ENCODE measurements at places on chromosomes 16 and 17.

DNA sequence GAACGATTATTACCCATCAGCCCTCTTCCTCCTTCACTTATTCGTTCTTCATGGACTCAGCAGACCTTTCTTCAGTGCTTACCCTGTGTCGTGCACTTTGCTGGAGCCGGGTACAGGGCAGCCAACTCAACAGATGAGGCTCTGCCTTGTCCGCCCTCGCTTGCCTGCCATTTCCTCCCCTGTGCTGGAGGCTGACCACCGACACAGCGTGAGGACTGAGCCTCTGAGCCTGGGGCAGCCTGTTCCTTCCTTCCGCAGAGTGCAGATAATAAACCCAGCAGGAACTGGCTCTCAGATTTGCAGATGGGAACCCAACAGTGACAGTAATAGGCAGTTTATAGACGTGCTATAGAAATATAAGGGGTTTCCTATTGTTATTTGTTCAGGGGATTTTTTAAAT is 7.0 kb upstream of the SLC39A11 start:
- no peak for DNase-seq

DNA sequence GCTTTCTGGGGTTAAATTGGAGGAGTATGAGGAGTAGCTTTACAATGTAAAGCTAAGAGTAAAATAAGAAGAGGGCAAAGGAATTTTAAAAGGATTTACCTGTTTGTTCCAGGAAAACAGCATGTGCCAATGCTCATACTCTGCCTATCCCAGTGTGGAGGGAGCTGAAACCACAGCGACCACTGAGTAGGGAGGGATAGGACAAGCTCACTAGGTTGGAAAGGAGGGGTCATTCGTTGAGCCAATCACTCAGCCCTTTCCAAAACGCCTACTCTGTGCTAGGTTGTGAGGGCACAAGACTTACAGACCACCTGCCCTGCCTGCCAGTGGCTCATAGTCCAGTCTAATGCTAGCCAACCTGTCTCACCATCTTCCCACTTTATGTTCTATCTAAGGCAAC is 1.1 kb upstream of the DNAJC7 start:
- DNase-seq, result no peak

DNA sequence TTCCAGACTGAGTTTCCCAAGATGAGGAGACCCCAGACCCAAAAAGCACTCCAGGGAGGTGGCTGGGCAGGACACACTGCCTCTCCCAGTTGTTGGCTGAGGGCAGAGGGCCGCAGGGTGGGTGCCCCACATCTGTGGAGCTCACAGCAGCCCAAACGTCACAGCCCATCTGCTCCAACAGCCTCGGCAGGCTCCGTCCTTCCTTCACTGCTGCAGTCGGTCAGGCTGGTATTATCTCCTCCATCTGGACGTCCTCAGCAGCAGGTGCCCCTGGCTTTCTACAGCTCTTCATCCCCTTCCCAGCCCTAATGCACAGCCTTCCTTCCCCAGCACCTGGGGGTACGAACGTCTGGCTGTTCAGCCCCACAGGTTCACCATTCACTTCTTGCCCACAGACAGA is 55.2 kb downstream of the PRMT7 start:
- no peak for DNase-seq

GRCh38 chr16:19939553-19939952 is 54.9 kb upstream of the GPRC5B start:
- DNase-seq, result no peak

DNA sequence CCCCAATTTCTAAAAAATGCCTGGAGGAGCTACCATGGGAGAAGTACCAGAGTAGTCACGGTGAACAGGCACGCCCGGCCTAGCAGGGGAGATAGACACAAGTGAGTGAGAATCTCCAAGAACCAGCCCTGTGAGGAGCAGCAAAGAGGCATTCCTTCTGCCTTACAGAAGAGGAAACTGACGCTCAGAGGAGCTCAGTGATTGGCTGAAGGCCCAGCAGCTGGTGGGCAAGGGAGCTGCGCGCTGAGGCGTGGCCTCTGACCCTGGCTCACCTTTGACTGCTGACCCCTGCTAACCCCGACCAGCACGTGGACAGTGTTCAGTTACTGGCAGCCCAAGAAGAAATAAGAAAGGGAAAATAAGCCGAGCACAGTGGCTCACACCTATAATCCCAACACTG is 1.8 kb downstream of the C16orf96 start:
- DNase-seq, result no peak

DNA sequence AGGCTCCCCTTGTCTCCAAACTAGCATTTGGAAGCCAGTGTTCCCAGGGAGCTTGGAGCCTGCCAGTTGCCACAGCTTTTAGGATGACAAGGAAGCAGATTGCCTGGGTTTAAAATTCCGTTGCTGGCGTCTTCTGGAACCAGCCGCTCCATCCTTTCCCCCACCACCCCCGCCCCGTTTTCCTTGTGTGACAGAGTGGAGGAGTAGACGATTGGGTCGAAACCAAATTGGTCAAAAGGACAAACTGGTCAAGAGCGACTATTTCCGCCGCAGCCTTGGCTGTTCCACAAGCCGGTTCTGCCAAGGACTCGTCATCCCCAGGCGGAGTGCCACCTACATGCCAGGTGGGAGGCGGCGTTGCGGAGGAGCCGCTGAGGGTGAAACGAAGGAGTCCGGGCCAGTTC is 91.1 kb downstream of the RPA1 start:
- DNase-seq, result no peak

GRCh38 chr17:67015001-67015400 is 29.4 kb upstream of the CACNG1 start:
- no peak for DNase-seq

- DNase-seq, result peak; percentile 96
Measured at GRCh38 chr17:1460233-1460632, 4.2 kb upstream of the CRK start.

DNA sequence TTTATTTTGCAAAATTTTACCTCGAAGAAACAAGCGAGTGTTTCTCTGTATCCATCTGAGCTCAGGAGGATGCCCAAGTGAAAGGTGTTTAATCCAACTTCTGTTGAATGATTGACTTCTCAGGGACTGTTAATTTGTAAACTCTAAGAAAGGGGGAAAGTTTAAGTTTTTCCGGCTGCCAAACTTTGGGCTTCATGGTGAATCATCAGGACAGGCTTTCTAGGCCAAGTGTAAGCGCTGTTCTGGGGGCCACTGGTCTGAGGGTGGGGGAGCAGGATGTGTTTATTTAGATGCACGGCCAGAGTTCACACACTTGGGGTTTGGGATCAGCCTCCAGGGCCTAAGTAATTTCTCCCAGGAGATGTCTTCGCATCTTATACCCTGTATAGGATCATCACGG is 110.4 kb downstream of the PITPNC1 start:
- DNase-seq, result no peak

GRCh38 chr17:69669441-69670178 is 255.1 kb downstream of the MAP2K6 start:
- no peak for DNase-seq

DNA sequence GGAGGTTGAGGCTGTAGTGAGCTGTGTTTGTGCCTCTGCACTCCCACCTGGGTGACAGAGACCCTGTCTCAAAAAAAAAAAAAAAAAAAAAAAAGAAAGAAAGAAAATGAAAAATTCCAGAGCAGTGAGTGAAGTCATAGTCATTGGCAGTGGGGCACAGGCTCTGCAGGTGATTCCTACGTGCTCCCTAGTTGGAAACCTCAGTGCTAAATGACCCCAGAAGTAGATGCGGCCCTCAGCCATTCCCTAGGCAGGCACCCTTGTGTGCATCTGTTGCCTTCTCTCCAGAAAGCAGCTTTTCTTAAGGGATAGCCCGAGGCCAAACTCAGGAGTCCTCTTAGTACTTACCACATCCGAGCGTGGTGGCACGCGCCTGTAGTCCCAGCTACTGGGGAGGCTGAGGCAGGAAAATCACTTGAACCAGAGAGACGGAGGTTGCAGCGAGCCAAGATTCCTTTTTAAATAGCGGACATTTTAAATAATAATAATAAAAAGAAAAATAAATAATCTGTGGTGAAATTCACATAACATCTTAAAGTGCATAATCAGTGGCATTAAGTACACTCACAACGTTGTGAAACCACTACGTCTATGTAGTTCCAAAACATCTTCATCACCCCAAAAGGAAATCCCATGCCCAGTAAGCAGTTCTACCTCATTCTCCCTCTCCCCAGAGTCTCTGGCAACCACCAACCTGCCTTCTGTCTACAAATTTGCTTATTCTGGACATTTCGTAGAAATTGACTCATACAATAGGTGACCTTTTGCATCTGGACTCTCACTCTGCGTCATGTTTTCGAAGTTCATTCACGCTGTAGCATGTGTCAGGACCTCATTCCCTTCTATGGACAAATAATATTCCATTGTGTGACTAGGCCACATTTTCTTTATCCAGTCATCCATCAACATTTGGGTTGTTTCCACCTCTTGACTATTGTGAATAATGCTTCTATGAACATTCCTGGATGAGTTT is 12.5 kb upstream of the SPHK1 start:
- DNase-seq, result no peak

GRCh38 chr16:72442385-72443158 is 270.6 kb upstream of the PMFBP1 start:
- DNase-seq, result no peak

DNA sequence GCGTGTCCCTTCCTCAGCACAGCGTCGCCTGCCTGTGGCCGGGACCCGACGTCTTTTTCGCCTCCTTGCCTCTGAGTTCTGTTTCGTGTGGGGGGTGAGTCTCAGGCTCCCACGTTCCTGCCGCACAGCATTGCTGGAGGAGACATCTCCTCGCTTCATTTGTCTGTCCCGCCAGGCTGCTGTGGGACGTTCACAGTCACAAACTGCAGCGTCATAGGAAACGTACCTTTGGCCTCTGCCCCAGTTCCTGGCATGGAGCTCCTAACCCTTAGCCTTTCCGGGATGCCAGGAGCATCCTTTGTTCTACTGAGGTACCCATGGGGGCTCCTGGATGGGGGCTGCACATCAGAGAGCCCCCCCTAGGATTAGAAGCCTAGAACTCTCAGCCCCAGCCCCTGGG is 18.2 kb upstream of the CBFA2T3 start:
- no peak for DNase-seq

DNA sequence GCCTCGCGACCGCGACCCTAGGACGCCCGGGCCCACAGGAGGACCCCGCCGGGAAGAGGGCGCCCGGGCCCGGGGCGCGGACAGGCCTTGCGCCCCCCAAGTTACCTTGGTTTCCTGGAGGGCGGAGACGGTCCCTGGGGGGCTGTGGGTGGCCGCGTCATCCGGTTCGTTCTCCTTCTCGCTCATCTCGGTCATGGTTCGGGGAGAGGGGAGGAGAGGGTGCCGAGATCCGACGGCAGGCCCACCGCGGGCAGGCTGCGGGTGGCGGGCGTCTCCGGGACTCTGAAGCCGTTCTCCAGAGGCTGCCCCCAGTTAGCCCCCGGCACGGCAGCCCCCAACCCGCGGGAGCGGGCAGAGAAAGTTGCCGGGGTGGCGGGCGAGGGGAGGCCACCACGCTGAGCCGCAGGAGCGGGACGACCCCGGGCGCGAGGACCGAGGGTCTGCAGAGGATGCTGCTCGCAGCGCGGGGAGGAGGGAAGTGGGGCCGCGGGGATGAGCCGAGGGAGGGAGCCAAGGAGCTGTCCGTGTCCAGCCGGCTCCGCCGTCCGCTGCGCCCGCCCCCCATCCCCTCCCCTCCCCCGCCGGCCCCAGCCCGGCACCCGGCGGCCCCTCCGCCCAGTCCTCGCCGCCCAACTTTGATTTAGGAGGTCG is at the start of gene STAC2:
Gene STAC2, minus strand, starts transcription at position 638 of the 651 bp plus-strand sequence. Its CDS starts 443 bp downstream, at position 195.
- no peak for DNase-seq

GRCh38 chr17:17377071-17377967 is 74.1 kb downstream of the NT5M start:
- no peak for DNase-seq

DNA sequence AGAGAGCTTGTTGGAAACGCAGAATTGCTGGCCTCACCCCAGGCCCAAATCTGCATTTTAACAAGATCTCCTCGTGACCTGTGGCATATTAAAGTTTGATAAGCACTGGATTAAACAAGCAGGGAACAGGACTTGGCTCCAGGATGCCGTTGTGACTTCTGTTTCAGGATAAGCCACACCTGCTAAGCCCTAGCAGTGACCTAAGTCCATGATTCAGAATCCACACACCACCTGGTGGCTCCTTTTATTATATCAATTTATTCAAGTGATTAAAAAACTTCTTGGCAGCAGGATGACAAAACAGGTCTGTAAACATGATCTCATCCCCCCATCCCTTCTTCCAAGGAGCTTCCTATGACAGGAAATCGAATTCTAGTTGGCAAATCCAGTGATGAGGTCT is 9.1 kb downstream of the NAGPA start:
- no peak for DNase-seq

DNA sequence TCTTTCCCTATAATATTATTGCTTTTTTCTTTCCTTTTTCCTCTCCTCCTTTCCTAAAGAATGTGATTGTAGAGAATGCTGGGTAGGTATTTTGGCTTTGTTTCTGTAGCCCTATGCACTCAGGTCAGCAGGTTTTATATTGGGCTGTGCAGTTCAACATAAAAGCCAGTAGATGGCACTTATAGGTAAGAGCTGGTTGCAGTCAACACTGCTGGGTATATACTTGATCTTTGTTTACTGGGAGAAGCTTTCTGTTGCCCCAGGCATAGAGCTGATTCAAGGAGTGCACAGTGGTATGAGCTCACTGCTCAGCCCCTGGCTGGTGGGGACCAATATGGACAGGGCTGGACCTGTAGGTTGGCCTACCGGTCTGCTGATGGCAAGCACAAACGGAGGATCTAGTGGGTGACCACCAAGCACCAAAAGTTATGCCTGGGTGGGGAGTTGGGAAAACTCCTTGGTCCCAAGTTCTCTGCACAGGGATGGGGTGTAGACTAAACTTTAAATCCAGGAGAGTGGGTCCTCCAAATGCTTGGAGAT is 378.9 kb downstream of the PMP22 start:
- no peak for DNase-seq

DNA sequence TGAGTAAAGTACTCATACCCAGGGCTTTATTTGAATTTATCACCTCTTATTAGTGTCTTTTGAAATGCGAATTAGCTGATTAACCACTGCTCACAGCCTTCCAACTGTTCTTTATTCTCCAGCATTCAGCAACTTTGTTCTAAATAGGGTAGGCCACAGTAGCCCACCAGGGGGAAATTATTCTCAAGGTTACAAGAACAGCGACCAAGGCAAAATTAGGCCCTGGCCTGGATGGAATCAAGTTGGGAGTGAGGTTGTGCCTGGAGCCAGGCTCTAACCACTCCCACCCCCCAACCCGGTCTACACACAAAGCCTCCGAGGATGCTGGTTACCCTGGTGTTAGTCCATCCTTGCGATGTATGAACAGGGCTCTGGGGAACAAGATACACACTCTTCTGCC is 245.5 kb downstream of the STX8 start:
- no peak for DNase-seq

GRCh38 chr16:69555867-69556266 is 9.9 kb upstream of the NFAT5 start:
- DNase-seq, result no peak

DNA sequence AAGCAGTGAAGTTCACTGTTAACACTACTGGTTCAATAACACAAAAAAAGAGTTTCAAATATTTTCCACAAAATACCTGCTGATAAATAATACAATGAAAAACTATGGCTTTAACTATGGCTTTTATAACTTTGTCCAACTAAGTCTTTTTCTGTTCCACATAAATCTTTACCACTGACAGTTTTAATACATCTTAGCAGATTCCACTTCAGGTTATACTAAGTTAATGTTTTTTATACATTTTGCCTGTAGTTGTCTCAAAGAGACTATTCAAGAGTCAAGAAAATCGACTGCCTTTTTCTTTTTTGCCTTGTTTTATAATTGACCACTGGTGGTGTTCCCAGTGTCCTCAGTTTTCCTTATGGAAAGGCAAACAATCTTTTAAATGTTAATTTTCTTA is 379.7 kb upstream of the PMFBP1 start:
- no peak for DNase-seq

Data from right lobe of liver (tissue), 6 donors.